Sciatic nerve (tissue), 2 donors: ENCODE measurements at places on chromosomes 7 and 10. TPM values are rescaled to one million over a fixed set of nuclear protein-coding genes. Genes with fewer than 3 reads are reported as not detected.

ADAM8 gene
- 20.7 TPM for total RNA-seq

DNA sequence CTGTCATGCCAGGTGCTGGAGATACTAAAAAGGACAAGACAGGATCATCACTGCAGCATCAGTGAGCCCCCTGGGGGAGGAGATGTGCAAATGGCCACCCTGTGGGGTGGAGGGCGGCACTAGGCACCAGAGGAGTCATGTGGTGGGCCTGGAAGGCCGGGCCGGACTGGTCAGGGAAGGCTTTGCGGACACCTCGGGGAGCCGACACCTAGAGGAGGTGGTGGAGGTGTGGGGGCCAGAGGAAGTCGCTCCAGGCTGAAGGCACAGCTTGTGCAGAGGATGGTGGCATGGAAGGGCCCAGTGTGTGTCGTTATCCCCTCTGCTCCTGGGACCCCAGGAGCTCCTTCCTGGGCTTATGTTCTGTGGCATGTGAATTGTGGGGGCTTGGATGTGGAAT is 437.7 kb downstream of the RPS24 start:
- peak; percentile 50 for DNase-seq

GRCh38 chr7:158569858-158570323 is 17.7 kb downstream of the PTPRN2 start:
- no peak for DNase-seq

GRCh38 chr7:23285657-23286646 is 13.2 kb upstream of the MALSU1 start:
- DNase-seq = no peak

GRCh38 chr7:132100981-132101380 is 475.3 kb downstream of the PLXNA4 start:
- DNase-seq = no peak

- no peak for DNase-seq
These were observed 69.3 kb downstream of the CSTF2T start for GRCh38 chr10:51629934-51630639.
